ENCODE measurements at places on chromosomes 6 and 20.

DNA sequence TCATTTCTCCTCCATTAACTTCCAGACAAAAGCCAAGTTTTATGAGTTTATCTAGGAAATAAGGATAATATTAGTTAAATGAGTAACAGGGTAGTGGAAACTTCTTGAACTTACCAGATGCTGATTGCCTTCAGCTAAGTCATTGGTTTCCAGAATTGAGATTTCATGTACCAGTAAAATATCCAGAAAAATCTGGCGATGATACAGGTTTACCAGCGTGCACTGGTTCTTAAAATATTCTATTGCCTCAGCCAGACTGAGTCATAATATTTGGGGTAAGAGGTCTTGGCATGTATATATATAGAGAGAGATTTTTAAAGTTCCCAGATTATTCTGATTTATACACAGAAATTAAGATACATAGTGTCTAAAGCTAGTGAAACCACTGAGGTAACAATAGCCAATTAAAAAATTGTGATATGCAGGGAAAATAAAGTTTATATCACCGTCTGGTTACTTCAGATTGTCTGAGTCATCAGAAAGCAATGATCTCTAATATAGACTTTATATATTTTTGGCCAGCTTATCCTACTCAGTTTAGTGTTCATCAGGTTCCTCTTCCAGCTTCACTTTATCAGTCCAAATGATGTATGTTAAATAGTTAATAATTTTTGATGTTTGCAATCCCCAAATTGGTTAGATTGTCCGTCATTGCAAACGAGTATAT lies 39.5 kb upstream of the SDHAF4 start:
- no peak for DNase-seq

GRCh38 chr20:63822276-63822696 lies 8.8 kb downstream of the ZBTB46 start:
- DNase-seq, result no peak

DNA sequence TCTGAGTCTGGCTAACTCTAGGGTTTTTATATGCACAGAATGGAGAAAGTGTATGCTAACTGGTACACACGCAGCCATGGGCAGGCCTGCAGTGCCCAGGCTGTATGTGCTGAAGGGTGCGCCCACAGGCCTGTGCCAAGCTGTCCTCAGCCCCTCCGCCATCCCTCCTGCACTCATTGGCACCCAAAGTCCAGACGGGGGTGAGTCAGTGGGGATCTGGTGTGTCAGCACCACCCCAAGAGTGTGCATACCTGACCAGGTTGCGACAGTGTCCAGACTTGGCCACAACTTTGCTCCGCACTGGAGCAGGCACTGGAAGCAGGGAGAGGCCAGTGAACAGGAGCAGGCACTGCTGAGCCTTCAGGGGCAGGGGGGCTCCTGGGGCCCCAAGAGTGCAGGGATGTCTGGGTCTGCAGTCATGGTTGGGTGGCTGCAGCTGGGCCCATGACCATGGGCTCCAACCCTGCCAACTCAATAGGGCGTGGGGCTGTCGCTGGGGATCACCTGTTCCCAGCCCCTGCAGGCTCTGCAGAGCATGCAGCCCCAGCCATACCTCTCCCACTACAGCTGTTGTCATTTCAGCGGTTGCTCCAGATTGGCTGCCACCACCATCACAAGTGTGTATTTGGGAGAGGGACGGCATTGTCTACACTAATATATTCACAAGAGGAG lies 717.8 kb downstream of the EPHA7 start:
- no peak for DNase-seq

GRCh38 chr6:33621711-33622388 lies 728 bp downstream of the ITPR3 start:
- DNase-seq, result peak; percentile 49

DNA sequence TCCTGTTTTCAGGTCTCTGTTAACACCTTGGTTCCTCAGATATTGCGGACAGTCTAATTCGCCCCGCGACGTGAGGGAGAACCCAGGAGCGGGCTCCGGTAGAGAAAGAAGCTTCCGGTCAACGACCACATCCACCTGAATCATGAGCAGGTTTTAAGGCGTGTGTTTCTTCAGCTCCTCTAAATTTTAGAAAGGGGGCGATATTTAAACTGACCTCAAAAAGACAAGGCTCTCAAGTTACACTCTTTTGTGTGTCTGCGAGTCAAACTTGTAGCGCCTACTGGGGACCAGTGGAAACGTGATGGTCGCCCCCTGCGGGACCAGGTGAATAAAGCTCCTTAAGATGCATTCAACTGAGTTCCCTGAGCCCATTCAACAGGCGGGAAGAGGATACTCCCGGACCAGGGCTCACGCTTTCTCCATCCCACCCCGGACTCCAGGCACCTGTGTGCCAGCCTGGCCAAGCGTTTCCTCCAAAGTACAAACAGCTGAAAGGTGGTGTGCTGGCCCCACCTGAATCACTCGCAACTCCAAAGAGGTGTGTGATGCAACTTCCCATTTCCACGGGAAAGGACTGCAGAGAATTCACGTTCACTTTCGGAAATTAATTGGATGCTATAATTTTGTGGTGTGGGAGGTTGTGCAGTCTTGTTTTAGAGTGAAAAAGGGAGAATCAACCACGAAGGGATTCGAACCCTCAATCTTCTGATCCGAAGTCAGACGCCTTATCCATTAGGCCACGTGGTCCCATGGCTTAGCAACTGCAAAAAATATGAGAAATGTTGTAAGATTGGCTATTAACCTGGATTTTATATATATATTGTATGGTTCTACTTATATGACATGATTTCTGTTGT lies 17.0 kb downstream of the GPX5 start:
- peak; percentile 33 for DNase-seq

Data from CD8-positive, alpha-beta T cell (primary cell).